ENCODE measurements at places on chromosomes 13 and 19. TPM values are rescaled to one million over a fixed set of nuclear protein-coding genes. Genes with fewer than 3 reads are reported as not detected.

The FGF14 gene
- 0.56 TPM for polyA plus RNA-seq

- peak; percentile 2 for DNase-seq
These were observed 17.0 kb upstream of the PRR20A start for GRCh38 chr13:57123681-57124080.

DNA sequence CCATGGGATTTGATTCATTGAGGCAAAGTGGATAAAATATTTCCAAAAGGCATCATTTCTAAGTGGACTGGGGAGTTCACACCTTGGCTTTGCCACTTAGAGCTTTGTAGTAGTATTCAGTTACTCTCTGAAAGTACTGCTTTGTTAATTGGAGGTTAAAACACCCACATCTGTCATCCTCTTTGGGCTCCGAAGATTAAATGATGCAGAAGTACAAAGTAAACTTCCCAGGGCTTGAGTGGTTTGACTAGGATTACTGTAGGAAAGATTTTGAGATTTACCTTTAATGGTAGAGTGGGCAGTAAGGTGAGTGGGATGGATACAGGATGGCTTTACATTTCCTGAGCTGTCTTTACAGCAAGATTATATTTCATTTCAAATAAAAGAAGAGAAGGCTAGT is 42.4 kb downstream of the WASF3 start:
- no peak for DNase-seq

GRCh38 chr13:50654331-50654730 is 189.2 kb downstream of the DLEU7 start:
- DNase-seq: no peak

The LILRA1 gene
- polyA plus RNA-seq: 0.43 TPM

The GJA3 gene
- 13.8 TPM for polyA plus RNA-seq

DNA sequence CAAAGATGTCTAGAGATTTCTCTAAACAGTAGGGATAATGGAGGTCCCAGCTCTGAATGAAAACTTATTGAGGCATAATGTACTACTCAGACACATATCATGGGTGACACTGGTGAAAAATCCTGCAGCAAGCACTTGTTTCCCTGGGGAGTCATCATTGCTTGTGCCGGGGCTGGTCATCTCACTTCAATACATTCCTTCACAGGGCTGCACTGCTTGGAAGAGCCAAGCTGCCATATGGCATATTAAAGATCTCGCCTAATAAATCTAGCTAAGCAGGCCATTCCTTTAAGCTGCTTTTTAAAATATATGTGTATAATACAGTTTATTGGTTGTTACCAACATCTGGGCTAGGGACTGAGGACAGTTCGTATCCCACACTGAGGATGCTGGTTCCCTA is 332.2 kb upstream of the GPC6 start:
- DNase-seq: no peak

DNA sequence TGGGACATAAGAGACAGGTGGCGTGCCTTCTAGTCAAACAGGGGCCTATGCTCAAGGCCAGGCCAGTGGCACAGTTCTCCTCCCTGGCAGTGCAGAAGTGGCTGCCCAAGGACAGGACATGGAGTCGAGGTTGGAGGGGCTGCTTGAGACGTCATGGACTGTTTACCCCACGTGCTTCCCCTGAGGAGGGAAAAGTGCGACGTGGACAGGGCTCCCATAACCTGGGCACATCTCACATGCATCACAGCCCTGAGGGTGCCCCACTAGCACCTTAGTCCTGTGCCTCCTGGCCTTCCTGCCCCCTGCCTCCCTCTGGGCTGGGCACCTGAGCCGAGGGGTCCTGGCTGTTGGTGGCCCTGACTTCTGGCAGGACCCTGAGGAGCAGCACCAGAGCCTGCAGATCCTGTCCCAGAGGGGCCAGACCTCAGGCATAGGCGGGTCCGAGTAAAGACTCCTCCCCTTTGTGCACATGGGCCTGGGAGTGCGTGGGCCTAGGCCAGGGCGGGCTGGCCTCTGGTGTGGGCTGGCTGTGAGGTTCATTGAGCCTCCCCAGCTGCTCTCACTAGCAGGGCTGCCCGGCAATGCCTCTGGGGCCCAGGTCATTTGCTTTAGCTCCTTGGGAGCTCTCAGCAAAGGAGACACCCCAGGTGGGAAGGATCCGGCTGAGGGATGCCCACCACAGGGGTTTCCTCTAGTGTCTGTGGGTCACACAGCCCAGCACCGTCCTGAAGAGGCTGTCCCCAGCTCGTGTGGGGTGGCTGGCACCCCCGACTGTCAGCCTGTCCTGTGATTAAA is 65.7 kb downstream of the CEBPG start:
- DNase-seq: no peak

The FUT2 gene
- polyA plus RNA-seq: 1.8 TPM

- DNase-seq: no peak
These were observed 56.4 kb upstream of the STARD13 start for GRCh38 chr13:33341861-33342452.

All from renal cortex interstitium (tissue), 15 donors.